ENCODE measurements at places on chromosomes 12 and 14. TPM values are rescaled to one million over a fixed set of nuclear protein-coding genes. Genes with fewer than 3 reads are reported as not detected.

PTCSC3 gene
- not detected for total RNA-seq

DNA sequence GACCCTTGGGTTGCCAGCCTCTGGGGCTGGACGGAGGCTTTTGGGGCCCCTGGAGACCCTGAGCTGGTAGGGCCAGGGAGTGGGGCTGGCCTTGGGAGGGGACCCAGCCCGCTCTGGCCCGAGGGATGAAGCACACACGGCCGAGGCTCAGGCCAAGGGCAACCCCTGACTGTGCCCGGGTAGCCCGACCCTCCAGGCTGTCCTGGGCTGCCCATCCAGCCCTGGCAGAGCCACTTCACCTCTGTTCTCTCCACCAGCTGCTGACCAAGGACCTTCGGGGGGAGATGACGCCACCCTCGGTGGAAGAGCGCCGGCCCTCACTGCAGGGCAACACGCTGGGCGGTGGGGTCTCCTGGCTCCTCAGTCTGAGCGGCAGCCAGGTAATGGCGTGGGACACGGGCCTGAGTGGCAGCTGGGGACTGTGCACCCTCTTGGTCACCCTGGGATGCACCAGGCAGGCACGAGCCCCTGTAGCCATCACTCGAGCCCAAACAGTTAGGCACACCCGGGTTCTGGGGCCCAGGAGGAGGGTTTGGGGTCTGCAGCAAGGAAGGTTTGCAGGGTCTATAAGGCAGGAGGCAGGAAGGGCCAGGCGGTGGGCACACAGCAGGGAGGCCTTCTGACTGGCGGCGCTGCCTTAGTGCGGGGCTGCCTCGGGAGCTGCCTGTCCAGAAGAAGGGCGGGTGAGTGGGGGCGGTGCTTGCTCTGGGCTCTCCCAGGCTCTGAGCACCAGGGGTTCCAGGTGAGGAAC lies 19.7 kb downstream of the ASPG start:
- DNase-seq = peak; percentile 54

DNA sequence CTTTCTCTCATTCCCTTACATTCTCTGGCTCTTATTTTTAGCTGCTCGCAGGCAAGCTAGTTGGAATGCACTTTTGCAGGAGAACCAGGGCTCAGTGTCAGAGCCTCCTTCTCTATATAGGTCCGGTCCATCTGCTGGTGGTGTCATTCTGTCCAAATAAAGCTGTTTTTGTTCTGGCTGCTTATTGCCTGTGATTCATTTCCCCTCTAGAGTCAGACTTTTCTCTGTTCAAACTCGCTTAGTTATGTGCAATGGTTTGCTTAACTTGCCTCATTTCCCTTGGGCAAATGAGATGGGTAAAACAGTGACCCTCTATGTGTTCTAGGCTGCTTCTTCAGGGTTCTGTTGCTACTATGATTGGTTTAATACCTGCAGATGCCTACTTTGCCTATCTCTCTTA lies 2.9 kb downstream of the SMARCD1 start:
- DNase-seq = no peak

CLEC1A gene
- 2.8 TPM for total RNA-seq

TRIM9 gene
- 16.0 TPM for total RNA-seq

AHSA1 gene
- 105 TPM for total RNA-seq

- DNase-seq = no peak
Observed at GRCh38 chr12:19398376-19399363, 40.6 kb upstream of the AEBP2 start.

DNA sequence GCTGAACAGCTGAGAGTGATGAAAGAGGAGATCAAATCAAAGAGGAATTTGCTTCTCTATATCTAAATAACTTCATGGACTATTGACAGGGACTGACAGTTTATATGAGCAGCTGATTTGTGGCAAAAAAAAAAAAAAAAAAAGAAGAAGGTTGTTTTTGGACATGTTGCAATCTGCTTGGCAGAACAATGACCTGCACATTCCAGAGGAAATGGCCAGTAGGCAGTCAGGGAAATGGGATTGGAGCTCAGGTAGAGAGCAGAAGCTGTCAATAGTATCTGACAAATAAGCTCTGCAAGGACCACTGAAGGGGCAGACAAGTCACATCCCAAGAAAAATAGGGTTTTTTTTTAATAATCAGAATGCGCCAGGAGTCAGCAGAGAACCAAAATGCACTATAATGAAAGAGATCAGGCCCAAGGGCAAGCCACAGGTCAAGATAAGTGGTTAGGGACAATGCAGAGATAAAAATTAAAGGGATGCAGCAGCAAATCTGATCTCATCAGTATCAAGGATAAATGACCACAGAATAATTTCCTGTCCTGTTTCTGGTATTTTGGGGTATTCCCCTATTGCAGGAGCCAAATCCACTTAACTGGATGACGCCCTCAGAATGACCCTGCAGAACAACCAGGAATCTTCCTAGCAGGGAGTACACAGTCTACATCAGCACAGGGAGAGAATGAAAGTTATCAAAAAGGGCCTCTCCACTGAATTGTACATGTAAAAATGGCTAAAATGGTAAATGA lies 22.6 kb upstream of the DUSP16 start:
- DNase-seq = no peak

- DNase-seq = no peak
Observed at GRCh38 chr12:89695830-89696229, 12.8 kb downstream of the ATP2B1 start.

C12orf54 gene
- total RNA-seq = 1.2 TPM

DNA sequence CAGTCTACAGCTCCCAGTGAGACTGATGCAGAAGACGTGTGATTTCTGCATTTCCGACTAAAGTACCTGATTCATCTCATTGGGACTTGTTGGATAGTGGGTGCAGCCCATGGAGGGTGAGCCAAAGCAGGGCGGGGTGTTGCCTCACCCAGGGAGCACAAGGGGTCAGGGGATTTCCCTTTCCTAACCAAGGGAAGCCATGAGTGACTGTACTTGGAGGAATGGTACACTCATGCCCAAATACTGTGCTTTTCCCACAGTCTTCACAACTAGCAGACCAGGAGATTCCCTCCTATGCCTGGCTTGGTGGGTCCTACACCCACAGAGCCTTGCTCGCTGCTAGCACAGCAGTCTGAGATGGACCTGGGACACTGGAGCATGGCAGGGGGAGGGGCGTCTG lies 21.0 kb upstream of the ABCC9 start:
- no peak for DNase-seq

DNA sequence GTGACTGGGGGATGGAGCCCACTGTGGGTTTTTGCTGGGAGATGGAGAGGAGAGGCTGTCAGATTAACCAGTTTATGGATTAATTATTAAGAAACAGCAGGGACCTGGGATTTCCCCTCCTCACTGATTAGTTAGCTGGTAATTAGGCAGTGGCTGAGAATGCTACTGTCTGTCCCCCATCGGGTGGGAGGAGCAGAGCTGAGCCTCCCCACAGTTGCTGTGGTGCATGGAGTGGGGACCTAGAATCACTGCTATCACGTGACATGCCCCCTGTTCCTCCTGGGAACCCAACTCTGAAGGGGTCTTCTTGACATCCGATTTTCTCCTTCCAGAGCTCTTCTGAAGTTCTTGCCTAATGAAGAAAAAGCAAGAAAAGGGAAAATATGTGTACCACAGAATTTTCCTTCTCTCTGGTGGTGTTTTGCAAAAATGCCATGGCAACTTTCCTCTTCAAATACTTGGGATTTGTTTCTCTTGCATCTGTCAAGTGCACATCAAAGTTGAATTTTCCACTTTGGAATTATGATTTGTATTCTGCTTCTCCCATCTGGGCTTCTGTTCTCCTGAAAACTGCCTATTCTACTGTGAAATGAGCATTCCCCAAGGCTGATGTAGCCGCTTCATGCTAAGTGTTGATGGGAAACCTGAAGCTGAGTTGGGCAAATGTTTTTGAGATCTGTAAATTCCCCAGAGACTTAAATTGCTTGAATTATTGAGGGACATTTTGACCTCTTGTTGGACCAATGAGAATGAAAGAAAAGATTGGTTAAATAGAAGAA lies 264.2 kb downstream of the RGS6 start:
- no peak for DNase-seq
